ENCODE measurements at places on chromosomes 7 and 10. TPM values are rescaled to one million over a fixed set of nuclear protein-coding genes. Genes with fewer than 3 reads are reported as not detected.

DNA sequence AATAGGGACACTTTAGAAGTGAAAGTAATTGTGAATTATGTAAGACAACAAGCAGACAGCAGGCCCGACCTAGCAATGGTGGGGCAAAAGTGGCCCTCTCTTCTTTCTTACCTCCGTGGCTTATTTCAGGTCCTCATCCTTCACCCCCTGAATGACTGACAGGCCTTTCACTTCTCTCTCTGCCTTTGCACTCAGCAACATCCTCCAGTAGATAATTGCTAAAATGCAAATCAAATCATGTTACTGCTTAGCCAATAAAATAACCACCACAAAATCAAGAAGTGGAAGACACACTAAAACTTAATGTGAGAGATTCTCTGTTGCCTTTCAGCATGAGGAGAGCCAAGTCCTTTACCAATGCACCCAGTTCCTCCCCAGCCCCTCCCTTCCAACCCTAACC is 274.6 kb upstream of the ZNF32 start:
- no peak for DNase-seq
- no peaks in the 10 kb centered on the region for H3K4me1 ChIP-seq
- no peaks in the 10 kb centered on the region for H3K36me3 ChIP-seq
- H3K27me3 ChIP-seq = peaks cover 3% of the 10 kb centered on the region
- no peak overlapping the region for H3K27ac ChIP-seq
- no peak overlapping the region for H3K4me3 ChIP-seq

DNA sequence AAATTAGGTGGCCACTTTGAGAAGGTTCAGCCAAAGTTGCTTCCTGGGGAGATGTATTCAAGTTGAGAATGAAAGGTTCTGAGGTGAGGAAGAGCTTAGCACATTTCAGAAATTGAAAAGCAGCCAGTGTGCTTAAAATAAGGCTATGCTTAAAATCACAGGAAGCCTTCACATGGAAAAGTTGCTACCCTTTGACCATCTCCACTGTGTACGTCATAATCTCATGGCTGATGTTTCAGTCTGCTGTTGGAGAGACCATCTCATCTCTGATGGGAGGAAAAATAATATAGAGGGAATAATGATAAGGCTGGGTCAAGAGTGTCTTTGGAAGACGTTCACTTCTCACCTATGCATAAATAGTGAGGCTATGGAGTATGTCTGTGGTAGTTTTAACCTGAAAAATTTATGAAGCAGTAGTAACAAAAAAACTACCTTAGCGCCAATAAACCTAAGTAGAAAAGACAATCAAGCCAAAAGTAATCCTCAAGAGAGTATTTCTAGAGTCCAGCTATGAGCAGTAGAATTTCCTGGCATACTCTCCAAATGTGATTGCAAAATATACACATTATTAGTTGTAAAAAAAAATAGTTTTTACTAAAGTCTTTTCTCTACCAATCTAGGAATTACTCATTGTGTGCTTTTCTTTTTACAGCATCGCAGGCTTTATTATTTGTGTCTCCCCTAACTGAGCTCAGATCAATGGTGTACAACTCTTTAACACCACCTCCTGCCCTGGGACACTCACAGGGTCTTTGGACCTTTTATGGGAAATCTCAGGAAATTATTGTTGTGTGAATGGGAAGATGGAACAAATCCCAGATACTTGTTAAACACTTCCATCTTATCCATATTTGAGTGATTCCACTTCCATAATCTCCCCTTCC is 435.2 kb upstream of the LRGUK start:
- DNase-seq = no peak
- peaks cover 1% of the 10 kb centered on the region for H3K4me1 ChIP-seq
- no peak overlapping the region for H3K27ac ChIP-seq
- no peaks in the 10 kb centered on the region for H3K36me3 ChIP-seq

DNA sequence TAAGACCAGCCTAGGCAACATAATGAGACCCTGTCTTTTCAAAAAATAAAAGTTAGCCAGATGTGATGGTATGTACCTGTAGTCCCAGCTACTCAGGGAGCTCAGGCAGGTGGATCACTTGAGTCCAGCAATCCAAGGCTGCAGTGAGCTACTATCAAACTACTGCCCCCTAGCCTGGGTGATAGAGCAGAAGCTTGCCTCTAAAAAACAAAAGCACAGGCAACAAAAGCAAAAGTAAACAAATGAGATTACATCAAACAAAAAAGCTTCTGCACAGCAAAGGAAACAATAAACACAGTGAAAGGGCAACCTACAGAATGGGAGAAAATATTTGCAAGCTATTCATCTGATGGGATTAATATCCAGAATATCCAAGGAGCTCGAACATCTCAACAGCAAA is 65.4 kb downstream of the FANK1 start:
- no peaks in the 10 kb centered on the region for H3K27me3 ChIP-seq
- DNase-seq = no peak
- no peak overlapping the region for H3K4me3 ChIP-seq
- no peaks in the 10 kb centered on the region for H3K4me1 ChIP-seq

GRCh38 chr10:86715156-86715795 is 41.1 kb upstream of the BMPR1A start:
- H3K27me3 ChIP-seq = peaks cover 7% of the 10 kb centered on the region
- peaks cover 9% of the 10 kb centered on the region for H3K4me1 ChIP-seq
- H3K36me3 ChIP-seq = no peaks in the 10 kb centered on the region
- DNase-seq = no peak
- H3K27ac ChIP-seq = no peak overlapping the region

DNA sequence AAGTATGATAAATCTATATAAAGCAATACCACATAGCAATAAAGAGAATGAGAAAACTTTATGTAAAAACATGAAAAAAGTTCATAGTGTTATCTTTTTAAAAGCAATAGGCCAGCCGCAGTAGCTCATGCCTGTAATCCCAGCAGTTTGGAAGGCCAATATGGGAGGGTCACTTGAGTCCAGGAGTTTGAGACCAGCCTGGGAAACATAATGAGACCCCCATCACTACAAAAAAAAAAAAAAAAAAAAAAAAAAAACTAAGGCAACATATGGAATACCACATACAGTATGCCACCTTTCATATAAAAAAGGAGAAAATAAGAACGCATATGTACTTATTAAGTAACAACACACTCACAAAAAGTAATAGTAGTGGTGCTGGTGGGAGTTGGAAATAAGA is 52.8 kb downstream of the MICU1 start:
- H3K36me3 ChIP-seq = no peaks in the 10 kb centered on the region
- no peaks in the 10 kb centered on the region for H3K27me3 ChIP-seq
- DNase-seq = no peak

DNA sequence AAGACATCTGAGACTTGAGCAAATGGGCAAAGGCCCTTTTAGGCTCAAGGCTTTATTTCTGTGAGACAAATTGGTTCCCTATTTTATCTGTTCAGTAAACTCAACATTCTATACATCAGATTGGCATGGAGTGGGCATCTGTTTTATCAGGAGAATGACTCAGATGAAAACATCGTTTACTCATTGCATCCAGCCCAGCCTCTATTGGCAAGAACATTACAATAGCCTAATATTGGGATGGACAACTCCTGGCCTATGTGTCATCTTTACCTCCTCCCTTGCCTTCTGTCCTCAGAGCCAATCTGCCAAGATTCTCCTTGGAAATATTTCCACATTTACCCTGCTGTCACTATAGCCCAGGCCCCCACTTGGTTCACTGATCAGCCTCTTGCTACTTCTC is 5.5 kb upstream of the BLNK start:
- H3K4me3 ChIP-seq = no peak overlapping the region
- DNase-seq = no peak
- no peak overlapping the region for H3K27ac ChIP-seq
- no peaks in the 10 kb centered on the region for H3K4me1 ChIP-seq
- peaks cover 30% of the 10 kb centered on the region for H3K27me3 ChIP-seq

DNA sequence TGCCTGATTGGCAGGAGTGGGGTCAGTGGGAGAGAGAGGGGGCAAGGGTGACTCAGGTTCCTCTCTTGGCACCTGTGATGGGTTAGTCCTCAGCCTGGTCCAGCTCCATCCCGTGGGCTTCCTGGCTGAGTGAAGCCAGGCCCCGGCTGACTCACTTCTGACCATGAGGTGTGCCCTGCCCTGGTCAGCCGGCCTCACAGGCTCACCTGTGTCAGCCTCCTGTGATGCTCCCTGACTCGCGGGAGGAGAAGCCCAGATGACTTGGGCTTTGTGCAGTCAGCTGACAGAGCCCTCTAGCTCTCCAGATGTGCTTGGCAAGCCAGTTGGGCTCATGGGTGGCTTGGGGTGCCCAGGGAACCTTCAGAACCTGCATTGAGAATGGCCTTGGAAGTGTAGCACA is 16.0 kb upstream of the PPIF start:
- H3K4me1 ChIP-seq = peaks cover 26% of the 10 kb centered on the region
- no peak for DNase-seq
- no peak overlapping the region for H3K4me3 ChIP-seq
- no peaks in the 10 kb centered on the region for H3K27me3 ChIP-seq

DNA sequence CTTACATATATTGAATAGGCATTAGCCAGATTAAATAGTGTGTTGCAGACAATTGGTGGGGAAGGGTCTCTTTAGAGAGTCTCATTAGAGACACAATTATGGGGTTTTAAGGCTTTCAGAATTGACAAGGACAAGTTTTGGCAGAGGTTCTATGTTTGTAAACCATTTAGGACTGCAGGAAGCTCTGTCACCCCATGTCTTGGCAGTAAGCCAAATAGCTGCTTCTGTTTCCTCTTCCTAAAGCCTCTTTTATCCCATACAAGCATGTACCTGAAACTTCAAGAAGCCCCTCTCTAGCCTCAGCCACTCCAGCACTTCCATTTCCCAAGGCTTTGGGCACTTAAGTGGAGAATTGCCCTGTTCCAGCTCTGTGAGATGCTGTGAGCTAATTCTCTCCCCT is 21.8 kb upstream of the LRRC4 start:
- H3K4me3 ChIP-seq = no peak overlapping the region
- H3K27ac ChIP-seq = no peak overlapping the region
- H3K4me1 ChIP-seq = peaks cover 36% of the 10 kb centered on the region
- H3K27me3 ChIP-seq = no peaks in the 10 kb centered on the region

DNA sequence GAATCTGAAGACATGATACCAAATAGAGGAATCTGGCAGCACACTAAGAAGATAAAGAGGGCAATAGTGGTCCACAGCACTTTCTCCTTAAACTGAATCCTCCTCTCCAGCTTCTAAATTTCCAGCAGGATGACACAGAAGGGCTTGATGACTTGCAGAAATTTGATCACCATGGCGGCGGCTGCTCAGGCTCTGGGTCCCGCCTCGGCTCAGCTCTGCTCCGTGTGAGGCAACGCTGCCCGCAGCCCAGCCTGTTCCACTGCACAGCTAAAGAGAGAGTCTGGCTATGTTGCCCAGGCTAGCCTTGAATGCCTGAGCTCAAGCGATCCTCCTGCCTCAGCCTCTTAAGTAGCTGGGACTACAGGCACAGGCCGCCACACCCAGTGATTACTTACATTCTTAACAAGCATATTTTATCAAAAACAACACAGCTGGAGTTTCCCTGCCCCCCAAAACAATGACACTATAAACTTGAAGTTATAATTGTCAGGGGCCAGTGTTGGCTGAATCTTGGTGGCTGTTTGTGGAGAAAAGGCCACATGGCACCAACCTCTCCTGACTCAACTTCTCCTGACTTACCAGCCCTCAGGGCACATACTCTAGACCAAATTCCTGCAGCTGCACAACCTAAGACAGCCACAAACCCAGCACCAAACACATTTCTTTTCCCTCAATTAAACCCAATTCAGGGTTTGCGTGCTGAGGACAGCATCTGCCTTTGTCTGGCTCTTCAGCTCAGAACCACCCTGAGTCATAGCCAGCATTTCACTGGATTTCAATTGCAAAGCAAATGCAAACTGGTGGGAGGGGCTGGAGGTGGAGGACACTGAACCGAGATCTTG is 11.6 kb upstream of the TNPO3 start:
- peaks cover 12% of the 10 kb centered on the region for H3K4me1 ChIP-seq
- no peak overlapping the region for H3K4me3 ChIP-seq
- H3K36me3 ChIP-seq = peaks cover 3% of the 10 kb centered on the region
- no peak for DNase-seq

PNLIPRP3 gene
- not detected for total RNA-seq

NANOS1 gene
- total RNA-seq = 0.23 TPM

UBE2H gene
- total RNA-seq = 27.9 TPM

C10orf120 gene
- not detected for total RNA-seq

OIT3 gene
- not detected for total RNA-seq

GPAM gene
- total RNA-seq = 5.1 TPM

EPO gene
- total RNA-seq = not detected

Data from activated CD8-positive, alpha-beta memory T cell treated with anti-CD3 and anti-CD28 coated beads, Interleukin-2, amount 10 ng/mL, durations not matched to agents 7 days and 5 days (primary cell).